Activated CD4-positive, alpha-beta memory T cell treated with anti-CD3 and anti-CD28 coated beads, Interleukin-2, amount 10 ng/mL, durations not matched to agents 7 days and 5 days (primary cell): ENCODE measurements at places on chromosomes 11 and 22. TPM values are rescaled to one million over a fixed set of nuclear protein-coding genes. Genes with fewer than 3 reads are reported as not detected.

GRCh38 chr11:129484068-129484467 lies 108.4 kb downstream of the BARX2 start:
- DNase-seq: no peak
- H3K4me3 ChIP-seq: no peak overlapping the region
- H3K4me1 ChIP-seq: no peaks in the 10 kb centered on the region
- H3K36me3 ChIP-seq: no peaks in the 10 kb centered on the region
- no peaks in the 10 kb centered on the region for H3K27me3 ChIP-seq

- DNase-seq: no peak
- H3K27me3 ChIP-seq: no peaks in the 10 kb centered on the region
- H3K27ac ChIP-seq: peak overlapping the region; percentile 96
These were observed 34.0 kb downstream of the AMBRA1 start for GRCh38 chr11:46559815-46560214.

DNA sequence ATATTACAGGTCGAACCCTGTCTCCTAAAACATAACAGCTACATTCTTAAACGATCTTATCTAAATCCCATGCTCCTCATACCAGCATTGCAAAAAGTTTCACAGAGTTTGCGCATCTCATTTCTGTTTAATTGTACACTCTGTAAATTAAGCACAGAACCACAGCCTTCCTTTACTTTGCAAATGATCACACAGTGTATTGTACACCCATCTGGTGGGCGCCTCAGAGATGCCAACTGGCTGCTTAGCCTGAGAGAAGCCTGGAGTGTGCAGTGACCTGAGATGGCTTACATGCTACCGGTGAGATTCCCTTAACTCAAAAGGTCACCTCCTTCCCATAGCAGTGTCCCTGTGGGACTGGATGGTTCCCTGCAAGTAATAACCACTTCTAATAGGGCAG lies 1077.3 kb downstream of the OPCML start:
- no peaks in the 10 kb centered on the region for H3K27me3 ChIP-seq
- H3K36me3 ChIP-seq: no peaks in the 10 kb centered on the region
- no peak overlapping the region for H3K27ac ChIP-seq
- no peak for DNase-seq

DNA sequence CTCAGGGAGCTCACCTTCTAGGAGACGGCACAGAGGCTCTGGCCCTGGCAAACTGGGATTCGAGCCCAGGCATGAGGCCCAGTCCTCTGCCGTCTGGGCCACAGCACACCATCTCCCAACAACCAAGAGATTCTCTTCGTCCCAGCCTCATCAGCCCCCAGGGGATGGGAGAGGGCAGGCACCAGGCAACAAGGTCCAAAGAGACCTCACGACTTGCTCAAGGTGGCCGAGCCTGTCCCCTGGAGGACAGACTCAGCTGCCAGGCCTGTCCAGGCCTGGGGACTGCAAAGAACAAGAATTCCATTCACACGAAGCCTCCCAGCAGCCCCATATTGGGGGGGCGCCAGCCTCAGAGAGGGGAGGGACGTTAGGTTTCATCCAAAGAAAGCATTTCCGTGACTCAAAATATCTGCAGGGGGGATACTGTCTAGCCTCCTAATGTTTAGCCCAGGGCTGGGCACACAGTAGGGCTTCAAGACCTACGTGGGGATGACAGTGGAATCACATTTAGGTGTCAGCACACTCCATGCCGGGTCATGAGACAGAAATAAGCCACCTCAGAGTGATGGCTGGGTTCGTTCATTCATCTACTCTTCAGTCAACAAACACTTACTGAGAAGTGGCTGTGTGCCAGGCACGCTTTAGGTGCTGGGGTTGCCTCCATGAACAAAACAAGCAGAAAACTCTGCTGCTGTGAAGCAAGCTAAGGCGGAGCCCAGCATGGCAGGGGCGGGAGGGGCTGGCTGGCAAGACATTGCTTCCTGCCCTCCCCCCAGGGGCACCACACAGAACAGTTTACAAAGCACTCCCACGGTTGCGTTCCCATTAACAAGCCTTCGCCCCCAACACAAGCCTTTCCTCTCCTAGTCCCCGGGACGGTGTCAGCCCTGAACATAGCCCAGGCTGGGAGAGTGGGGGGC lies 1.2 kb downstream of the CARNS1 start:
- peak overlapping the region; percentile 38 for H3K4me3 ChIP-seq
- peaks cover 17% of the 10 kb centered on the region for H3K27me3 ChIP-seq
- H3K27ac ChIP-seq: peak overlapping the region; percentile 56
- peak; percentile 63 for DNase-seq

DNA sequence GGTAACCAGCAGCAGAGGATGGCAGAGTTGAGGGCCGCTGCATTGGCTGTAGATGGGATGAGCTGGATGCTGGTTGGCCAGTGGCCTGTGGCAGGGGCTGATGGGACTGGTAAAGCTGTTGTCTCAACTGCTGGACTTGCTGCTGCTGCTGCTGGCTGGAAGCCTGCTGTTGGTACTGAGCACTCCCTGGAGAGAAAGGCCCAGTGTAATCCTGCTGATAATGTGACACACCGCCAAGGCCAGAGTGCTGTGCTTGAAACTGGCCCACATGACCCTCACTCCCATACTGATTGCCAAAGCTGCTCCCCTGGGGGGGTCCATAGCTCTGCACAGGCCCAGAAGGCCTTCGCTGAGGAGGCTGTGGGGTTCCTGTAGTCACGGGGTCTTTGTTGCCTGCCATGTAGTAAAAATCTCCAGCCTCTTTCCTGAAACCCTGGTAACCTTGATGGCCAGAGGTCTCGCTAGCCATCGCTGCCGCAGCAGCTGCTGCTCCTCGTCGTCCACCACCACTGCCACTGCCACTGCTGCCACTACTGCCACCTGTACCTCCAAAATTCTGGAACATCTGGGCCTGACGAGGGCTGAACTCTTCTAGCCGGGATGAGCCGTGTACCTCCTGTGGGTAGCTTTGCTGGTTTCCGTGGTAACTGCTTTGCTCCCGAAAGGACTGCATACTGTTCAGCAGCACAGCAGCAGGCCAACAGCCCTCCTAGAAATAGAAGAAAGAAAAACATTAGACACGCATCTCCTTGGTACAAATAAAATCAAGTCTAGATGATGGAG lies 55.6 kb downstream of the TCF20 start:
- peaks cover 45% of the 10 kb centered on the region for H3K36me3 ChIP-seq
- no peaks in the 10 kb centered on the region for H3K27me3 ChIP-seq
- H3K4me1 ChIP-seq: peaks cover 34% of the 10 kb centered on the region
- no peak overlapping the region for H3K27ac ChIP-seq
- DNase-seq: no peak

DNA sequence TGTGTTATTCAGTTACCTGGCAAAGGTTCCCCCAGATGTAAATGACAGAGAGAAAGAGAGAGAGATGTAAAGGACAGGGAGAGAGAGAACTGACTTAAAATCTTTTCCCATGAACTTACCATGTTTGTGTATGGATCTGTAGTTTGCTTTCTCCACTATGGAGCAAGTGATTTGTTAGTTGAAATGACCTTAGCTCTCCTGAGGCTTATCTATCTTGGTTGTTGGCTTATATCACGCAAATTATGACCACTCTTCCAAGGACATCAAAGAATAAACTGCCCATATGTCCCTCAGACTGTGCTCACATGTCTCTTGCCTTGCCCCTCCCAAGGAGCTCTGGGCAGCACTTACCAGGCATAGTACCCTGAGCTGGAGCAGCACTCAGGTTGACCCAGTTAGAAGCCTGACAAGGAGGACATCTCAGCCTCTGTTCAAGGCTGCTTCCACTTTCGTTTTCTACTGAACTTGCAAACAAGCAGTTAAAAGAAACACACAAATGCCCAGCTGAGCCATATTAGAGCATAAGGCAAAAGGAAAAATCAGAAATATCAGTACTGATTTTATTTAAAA lies 95.3 kb upstream of the RCN1 start:
- peak overlapping the region; percentile 55 for H3K4me3 ChIP-seq
- H3K4me1 ChIP-seq: peaks cover 18% of the 10 kb centered on the region
- peak overlapping the region; percentile 27 for H3K27ac ChIP-seq
- H3K36me3 ChIP-seq: no peaks in the 10 kb centered on the region
- H3K27me3 ChIP-seq: no peaks in the 10 kb centered on the region

DNA sequence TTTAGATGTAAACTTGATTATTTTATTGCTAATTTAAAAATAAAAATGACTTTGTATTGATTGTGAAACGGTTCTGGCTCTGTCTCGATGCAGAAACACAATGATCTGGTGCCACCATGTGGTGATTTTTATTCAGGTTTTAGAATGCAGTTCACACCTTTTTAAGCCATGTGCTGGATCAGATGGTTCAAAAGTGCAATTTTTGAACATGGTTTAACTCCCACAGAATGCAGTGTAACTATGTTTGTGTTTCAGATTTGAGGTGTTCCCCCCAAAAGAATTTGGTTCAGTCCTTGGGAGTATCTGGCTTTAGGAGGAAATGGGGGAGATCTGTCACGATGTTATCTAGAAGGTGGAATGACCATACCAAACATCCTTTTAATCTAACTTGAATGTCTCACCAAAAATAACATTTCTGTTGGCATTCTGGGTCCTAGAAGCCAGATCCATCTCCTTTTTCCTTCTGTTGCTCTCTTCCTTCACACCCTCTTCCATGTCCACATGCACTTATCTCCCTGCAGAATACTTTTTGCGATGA lies 7.9 kb downstream of the MRPL16 start:
- H3K4me3 ChIP-seq: no peak overlapping the region
- peaks cover 62% of the 10 kb centered on the region for H3K36me3 ChIP-seq
- H3K27me3 ChIP-seq: no peaks in the 10 kb centered on the region

DNA sequence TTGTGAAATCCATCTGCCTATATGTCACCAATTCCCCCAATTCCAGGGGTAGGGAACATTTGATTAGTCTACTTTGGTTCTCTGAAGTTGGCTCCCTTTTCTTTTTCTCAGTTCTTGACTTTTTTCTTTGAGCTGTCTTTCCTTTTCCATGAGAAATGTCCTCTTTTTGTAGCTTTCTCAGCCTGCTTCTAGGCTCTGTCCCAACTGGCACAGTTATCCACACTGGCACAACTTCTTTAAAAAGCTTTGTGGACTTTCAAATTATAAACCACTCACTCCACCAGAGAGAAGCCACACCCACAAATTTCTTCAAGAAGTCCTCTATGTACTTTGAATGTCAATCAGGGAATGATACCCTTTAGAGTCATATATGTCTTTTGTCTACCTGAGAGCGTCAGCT lies 100.5 kb downstream of the TTC17 start:
- no peaks in the 10 kb centered on the region for H3K4me1 ChIP-seq
- no peak overlapping the region for H3K27ac ChIP-seq
- DNase-seq: no peak
- H3K36me3 ChIP-seq: peaks cover 76% of the 10 kb centered on the region
- H3K4me3 ChIP-seq: no peak overlapping the region

GRCh38 chr22:47124451-47124881 lies 362.0 kb downstream of the TBC1D22A start:
- H3K27ac ChIP-seq: no peak overlapping the region
- peaks cover 6% of the 10 kb centered on the region for H3K4me1 ChIP-seq
- H3K27me3 ChIP-seq: no peaks in the 10 kb centered on the region

- H3K4me3 ChIP-seq: no peak overlapping the region
- no peaks in the 10 kb centered on the region for H3K4me1 ChIP-seq
These were observed 746.1 kb downstream of the LUZP2 start for GRCh38 chr11:25242928-25243327.

DNA sequence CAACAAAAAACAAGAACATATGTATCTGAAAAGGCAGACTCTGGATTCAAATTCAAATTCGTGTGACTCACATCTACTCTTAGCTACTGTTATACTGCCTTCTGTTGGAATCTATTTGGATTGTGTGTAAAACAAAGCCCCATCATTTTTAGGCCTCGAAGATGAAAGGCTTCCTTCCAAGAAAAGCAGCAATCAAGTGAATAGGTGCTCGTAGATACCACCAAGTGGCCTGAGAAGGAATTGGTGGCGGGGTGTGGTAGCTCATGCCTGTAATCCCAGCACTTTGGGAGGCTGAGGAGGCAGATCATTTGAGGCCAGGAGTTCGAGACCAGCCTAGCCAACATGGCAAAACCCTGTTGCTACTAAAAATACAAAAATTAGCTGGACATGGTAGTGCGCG lies 4.2 kb downstream of the GRAMD1B start:
- no peaks in the 10 kb centered on the region for H3K27me3 ChIP-seq
- peaks cover 77% of the 10 kb centered on the region for H3K4me1 ChIP-seq
- peak; percentile 52 for DNase-seq
- peak overlapping the region; percentile 73 for H3K27ac ChIP-seq

GRCh38 chr22:28106617-28107016 lies 187.6 kb upstream of the PITPNB start:
- peaks cover 3% of the 10 kb centered on the region for H3K27me3 ChIP-seq
- no peaks in the 10 kb centered on the region for H3K36me3 ChIP-seq
- H3K4me3 ChIP-seq: no peak overlapping the region
- H3K27ac ChIP-seq: no peak overlapping the region

The SH3BP1 gene
- total RNA-seq: 162 TPM

The SGSM1 gene
- total RNA-seq: 0.93 TPM

The DDI1 gene
- not detected for total RNA-seq

The HORMAD2 gene
- total RNA-seq: not detected

The MYO18B gene
- 1.6 TPM for total RNA-seq
